ENCODE measurements at places on chromosomes 3 and 15.
A peak's percentile ranks its signal among the peaks of the same experiment; 100 is the strongest.

GRCh38 chr3:124318656-124319055, 326.7 kb upstream of the ROPN1 start:
- DNase-seq, result no peak

DNA sequence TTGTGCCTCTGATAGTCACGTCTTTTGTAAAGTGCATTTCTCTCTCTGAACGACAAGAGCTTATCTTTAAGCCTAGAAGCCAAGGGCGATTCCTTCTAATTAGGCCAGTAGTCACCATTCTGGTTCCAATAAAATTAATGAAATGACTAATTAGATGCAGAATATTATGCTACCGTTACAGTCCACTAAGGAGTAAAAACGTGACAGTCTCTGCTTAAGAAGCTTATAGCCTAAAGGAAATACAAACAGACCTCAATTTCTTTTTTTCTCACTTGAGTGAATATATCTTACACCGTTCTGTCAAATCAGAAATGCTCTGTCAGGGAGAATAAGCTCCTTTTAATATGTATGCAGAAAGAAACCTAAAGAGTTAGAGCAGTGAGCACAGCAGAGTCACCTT, 236.1 kb downstream of the CD47 start:
- DNase-seq, result no peak

DNA sequence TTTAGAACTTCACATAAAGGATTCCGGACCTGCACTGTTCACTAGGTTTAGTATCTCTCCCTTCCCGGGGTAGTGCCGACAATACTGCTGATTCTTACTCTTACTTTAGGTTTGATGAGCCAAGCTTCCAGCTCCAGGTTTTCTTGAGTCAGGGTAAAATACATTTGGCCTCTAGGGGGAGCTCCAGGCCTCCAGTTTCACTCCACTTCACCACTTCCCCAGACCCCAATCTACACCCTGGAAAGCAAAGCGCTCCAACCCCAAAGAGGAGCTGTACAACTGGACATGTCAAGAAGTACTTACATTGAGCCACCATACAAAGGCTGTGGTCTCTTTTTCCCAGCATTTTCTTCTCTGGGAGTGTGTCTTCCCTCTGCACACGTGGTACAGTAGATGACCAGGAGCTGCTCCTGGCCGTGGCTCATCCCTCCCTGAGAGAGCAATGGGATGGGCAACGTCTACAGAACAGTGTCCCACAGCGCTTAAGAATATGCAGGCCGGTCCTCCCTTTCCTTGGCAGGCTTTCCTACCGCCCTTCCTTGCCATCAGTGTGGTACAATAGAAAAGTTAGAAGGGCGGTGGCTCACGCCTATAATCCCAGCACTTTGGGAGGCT, 93.9 kb upstream of the CCDC80 start:
- peak; percentile 83 for DNase-seq

GRCh38 chr15:101439920-101440319, 49.6 kb downstream of the PCSK6 start:
- no peak for DNase-seq

GRCh38 chr3:197503652-197504051, 52.1 kb downstream of the BDH1 start:
- no peak for DNase-seq

- DNase-seq, result no peak
These were observed 75.9 kb downstream of the BOC start for GRCh38 chr3:113287111-113287802.

Data from stimulated activated CD8-positive, alpha-beta memory T cell treated with anti-CD3 and anti-CD28 coated beads, Interleukin-4, amount 100 ng/mL, for 48 hours (primary cell).